Fibroblast of skin of scalp (primary cell): ENCODE measurements at places on chromosomes 7 and 10.
A peak's percentile ranks its signal among the peaks of the same experiment; 100 is the strongest.

- peak; percentile 72 for DNase-seq
Observed at GRCh38 chr7:83936056-83936708, 258.4 kb downstream of the SEMA3A start.

- DNase-seq, result peak; percentile 18
Observed at GRCh38 chr7:54992871-54993475, 25.8 kb upstream of the EGFR start.

- DNase-seq, result peak; percentile 31
Observed at GRCh38 chr10:78255214-78255613, 221.6 kb downstream of the RPS24 start.

DNA sequence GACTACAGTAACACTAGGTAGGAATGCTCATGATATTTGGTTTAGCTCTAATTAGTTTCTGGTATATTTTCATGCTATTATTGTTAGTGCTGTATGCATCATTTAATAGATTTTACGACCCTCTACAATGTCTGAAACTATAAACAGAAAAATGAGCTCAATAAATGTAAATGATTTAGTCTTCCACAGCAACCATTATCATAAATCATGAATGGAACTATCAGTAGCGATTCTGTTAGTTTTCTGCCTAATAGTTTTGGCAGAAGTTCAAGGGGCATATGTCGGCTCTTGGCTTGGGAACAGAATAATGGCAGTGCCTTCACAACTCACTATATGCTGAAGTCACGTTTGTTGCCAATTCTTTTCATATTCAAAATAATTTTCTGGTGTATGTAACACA, 494.8 kb downstream of the PARD3 start:
- peak; percentile 29 for DNase-seq

DNA sequence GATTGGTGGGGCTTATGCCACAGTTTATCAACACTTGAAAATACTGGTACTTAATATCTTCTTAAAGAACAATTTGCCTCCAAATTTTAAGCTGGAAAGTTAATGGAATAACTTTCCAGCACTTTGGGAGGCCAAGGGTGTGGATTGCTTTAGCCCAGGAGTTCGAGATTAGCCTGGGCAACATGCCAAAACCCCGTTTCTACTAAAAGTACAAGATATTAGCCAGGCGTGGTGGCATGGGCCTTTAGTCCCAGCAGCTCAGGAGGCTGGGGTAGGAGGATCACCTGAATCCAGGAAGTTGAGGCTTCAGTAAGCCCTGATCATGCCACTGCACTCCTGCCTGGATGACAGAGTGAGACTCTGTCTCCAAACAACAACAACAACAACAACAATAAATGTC, 56.0 kb downstream of the PRF1 start:
- no peak for DNase-seq

GRCh38 chr7:16846601-16847165, 35.1 kb downstream of the AGR3 start:
- DNase-seq, result no peak

GRCh38 chr10:86106616-86107015, 260.0 kb downstream of the GRID1 start:
- DNase-seq, result no peak

DNA sequence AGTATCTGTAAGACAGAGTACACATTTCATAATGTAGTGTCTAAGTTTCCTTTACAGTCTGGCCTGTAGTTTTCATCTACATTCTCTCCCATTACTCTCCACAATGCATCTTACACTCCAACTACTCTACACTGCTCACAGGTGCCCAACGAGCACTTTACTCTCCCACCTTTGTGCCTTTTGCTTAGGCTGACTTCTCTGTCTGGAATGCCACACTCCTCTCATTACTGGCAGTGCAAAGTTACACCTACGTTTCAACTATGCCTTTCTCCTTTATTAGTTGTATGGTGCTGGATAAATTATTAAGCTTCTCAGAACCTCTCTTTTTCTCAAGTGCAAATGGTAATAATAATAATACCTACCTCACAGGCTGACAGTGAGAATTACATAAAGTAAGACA, 70.5 kb downstream of the RNLS start:
- no peak for DNase-seq

- no peak for DNase-seq
Observed at GRCh38 chr10:35554461-35555056, 50.6 kb upstream of the GJD4 start.

DNA sequence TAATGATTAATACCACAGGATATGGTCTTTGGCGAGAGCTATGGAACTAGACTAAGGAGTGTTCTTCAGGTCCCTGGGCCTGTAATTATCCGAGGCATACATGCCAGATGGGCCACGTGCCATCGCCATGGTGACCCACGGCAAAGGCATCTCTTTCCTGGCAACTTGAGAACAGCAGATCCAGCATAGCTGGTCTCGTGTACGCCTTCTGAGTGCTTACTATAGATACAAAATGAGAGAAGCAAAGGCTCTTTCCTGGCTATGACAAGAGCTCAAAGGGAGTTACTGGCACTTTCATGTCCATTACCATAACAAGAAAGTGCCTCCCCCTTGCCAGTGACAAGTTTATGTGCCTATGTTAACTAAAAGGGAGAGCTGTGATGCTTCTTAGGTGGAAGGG, 26.0 kb upstream of the GLI3 start:
- DNase-seq, result peak; percentile 85

DNA sequence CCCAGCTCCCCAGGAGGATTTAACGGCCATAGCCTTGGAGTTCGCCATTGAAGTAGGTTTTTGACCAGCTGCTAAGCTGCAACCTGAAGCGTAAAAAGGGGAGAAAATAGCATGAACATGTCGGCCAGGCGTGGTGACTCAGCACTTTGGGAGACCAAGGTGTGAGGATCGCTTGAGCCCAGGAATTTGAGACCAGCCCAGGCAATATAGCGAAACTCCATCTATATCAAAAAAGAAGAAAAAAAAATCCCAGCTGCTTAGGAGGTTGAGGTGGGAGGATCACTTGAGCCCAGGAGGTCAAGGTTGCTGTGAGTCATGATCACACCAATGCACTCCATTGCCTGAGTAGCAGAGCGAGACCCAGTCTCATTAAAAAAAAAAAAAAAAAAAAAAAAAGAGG, 32.2 kb upstream of the MCU start:
- no peak for DNase-seq

DNA sequence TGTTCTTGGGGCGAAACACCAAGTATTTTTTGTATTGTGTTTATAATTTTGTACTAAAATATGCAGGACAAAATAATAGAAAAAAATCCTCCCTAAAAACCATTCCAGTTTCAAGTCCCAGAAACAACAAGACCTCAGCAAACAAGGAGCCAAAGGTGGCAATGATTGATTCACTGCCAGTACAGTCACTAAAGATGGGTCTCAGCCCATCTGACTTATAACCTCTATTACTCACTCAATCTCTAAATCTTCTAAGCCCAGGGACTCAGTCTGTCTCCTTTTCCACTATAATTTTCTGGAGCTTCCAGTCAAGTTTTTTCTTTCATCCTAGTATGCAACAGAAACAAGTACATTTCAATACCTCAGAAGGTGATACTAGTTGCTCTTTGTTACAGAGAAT, 33.3 kb downstream of the SNX13 start:
- DNase-seq, result no peak

- peak; percentile 56 for DNase-seq
Observed at GRCh38 chr10:59857049-59857448, 49.3 kb downstream of the CCDC6 start.

GRCh38 chr7:44263326-44264082, 61.9 kb downstream of the CAMK2B start:
- no peak for DNase-seq

DNA sequence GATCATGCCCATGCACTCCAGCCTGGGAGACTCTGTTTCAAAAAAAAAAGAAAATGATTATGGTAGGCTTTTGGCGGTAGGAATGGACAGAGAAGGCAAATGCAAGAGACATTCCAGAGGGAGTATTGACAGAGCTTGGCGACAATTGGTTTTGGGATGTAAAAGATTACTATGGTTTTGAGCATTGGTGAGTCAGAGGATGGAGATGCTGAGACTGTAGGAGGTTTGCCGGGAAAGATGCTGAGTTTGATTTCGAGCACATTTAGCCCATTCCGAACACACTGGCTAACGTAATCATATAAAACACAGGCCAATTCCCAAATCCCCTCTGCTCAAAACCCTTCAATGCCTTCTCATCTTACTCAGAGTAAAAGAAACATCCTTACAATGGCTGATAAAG, 161.6 kb upstream of the MKLN1 start:
- DNase-seq, result peak; percentile 96

DNA sequence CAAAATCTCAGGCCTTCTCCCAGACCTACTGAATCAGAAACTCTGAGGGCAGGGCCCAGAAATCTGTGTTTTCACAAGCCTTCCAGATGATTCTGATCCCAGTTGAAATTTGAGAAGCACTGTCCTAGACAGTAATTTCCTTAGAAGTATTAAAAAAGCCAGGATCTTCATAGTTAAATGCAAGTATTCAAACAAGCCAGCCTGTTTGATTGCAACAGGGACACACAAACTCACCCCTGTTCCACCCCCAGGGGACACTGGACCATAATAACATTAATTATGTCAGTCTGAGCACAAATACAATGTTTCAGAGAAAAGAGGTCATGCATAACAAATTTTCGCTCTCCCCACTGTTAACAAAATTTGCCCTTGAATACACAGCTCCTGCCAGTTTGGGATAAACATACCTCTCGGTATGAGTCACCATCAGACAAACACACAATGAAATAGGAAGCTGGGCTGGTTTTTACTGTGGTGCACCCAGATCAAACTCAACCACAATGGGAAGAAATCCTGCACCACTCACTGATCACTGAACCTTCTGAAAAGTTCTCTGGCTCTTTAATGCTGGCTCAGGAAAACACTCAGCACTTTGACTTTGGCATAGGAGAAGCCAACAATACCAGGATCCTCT, 34.3 kb downstream of the ABLIM1 start:
- peak; percentile 88 for DNase-seq

DNA sequence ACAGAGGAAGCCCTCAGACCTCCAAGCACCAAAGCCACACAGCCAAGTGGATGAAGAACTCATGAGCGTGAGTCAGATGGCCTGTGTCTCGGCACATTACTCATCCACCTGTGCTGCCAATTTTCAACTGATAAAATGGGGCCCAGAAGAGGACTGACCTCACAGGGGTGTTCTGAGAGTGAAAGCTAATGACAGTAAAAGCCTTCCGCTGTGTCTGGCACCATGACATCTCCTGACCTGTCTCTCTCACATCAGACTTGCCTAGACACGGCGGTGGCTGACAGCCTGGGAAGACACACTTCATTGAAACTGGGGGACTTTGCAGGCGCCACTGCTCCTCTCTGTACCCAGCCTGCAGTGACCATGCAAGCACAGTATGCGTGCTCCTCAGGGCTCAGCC, 8.3 kb upstream of the SLC18A3 start:
- DNase-seq, result no peak
